T-cell (primary cell): ENCODE measurements at places on chromosomes 1 and 21. TPM values are rescaled to one million over a fixed set of nuclear protein-coding genes. Genes with fewer than 3 reads are reported as not detected.

CDC42 gene
- total RNA-seq = 324 TPM

C8A gene
- 0.12 TPM for total RNA-seq

ERVH48-1 gene
- 0.90 TPM for total RNA-seq

RBM11 gene
- total RNA-seq = 4.6 TPM

TNNT2 gene
- total RNA-seq = not detected

SPRR5 gene
- total RNA-seq = not detected

SMPDL3B gene
- total RNA-seq = not detected

PGBD5 gene
- 0.09 TPM for total RNA-seq

NFIA gene
- 7.2 TPM for total RNA-seq

SYPL2 gene
- 0.13 TPM for total RNA-seq

ALPL gene
- total RNA-seq = 0.41 TPM

MRPS6 gene
- total RNA-seq = 42.9 TPM

EPHA2 gene
- total RNA-seq = 0.23 TPM

TLCD4 gene
- 0.12 TPM for total RNA-seq

IVL gene
- total RNA-seq = not detected

TMCO2 gene
- total RNA-seq = not detected

S100A2 gene
- not detected for total RNA-seq

TPTE gene
- not detected for total RNA-seq

SPRR1A gene
- total RNA-seq = not detected

PEX10 gene
- total RNA-seq = 13.2 TPM

RHBG gene
- not detected for total RNA-seq

FCRL2 gene
- 3.4 TPM for total RNA-seq

WNT3A gene
- 0.10 TPM for total RNA-seq

PARP1 gene
- total RNA-seq = 105 TPM

CSTB gene
- total RNA-seq = 19.0 TPM

LRRC8C gene
- 46.2 TPM for total RNA-seq
